ENCODE measurements at places on chromosomes 5 and 9. TPM values are rescaled to one million over a fixed set of nuclear protein-coding genes. Genes with fewer than 3 reads are reported as not detected.

Gene FOXD4L3
- total RNA-seq, result 0.08 TPM

DNA sequence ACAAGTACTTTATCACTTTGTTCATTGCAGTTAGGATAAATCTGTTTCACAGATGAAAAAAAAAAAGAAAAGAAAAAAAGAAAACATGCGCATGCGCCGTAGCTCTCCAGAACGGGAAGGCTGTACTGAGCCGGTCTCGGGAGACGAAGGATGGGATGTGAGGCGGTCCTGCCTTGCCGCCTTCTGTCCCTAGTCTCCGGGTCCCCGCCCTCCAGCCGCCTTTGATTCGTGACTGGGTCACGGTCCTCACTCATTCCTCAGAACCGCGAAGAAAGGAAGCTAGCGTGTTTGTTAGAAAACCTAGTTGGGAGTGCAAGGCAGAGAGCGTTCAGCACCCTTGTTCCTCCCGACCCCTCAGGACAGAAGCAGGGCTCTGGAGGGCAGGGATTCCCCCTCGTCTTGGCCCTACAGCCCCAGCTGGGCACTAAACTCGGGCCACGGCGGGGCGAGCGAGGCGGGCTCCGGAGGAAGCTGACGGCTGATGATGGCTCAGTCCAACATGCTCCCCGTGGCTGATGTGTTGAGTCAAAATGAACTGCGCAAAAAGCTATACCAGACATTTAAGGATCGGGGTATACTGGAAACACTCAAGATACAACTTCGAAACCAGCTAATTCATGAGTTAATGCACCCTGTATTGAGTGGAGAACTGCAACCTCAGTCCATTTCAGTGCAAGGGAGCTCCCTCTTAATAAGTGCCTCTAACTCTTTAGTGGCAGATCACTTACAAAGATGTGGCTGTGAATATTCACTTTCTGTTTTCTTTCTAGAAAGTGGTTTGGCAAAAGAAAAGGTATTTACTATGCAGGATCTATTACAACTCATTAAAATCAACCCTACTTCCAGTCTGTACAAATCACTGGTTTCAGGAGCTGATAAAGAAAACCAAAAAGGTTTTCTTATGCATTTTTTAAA is 40.0 kb downstream of the CPLANE1 start:
- DNase-seq, result no peak

- DNase-seq, result no peak
These were observed 12.0 kb downstream of the PKD2L2 start for GRCh38 chr5:137901011-137901817.

GRCh38 chr5:111472579-111472978 is 39.8 kb downstream of the STARD4 start:
- no peak for DNase-seq

DNA sequence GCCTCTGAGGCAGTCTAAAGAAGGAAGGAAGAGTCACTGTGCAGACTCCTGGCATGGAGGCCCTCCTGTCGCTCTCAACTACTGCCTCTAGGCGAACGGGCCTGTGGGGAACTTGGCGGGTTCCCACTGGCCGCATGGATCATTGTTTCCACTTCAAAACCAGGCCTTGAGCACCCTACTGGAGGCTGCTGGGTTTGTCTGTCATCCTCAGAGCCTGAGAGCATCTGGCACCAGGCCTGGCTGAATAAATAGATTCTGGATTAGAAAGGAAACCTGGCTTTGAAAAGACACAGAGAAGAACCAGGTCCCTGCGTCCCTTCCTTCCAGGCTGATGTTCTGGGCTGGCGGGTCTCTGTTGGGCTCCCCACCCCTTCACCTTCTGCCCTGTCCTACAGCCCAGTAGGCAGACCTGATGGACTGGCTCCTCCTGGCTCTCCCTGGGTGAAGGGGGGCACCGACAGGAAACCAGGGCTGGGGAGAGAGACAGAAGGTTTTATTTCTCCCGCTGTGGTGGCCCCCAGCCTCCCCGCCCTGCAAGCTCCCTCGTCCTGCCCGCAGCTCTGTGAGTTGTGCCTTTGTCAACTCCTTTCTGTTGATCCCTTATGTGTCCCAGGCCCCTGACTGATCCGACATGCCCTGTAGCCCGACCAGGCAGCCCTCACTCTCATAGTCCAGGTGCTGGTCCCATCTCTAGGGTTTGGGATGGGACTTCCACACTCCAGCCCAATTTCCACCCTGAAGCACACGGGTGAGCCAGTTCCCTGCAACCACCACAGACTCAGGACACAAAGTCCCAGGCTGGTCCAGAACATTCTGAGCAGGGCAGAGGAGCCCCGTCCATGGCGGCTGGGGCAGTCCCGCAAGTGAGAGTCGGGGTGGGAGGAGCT is 50.1 kb downstream of the ADAMTS2 start:
- DNase-seq, result no peak

GRCh38 chr9:95092262-95093072 is 225.0 kb downstream of the FANCC start:
- DNase-seq, result no peak

DNA sequence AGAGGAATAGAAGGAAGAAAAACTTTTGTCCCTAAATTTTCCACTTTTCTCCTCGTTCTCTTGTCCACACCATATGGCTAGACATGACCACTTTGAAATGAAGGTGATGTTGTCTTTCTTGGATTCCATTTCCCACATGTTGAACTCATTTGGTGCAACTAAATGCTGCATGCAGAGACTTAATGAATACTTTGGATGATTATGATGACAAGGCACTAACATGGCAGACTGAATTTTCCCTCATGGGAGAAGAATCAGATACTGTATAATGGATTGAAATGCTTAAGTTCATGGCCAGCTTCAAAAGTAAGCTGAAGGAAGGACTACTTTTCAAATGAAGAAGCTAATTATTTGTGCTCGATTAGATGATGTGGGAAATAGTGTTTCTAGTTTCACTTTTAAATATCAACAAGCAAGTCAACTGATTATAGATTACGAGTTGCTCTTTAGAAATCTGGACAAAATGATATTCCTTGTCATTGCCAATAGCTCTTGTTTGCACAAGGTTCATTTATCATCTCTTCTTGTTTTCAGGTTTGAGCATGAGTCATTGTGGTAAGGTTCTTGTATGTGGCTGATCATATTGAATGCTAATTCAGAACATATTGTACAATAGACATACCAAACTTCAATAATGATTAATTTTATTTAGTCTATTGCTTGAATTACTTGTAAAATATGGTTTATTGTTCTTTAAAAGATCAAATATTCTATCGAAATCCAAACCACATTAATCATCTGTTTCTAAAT is 501.3 kb upstream of the FTMT start:
- DNase-seq, result no peak

Measured in liver (tissue), 10 donors.